ENCODE measurements at places on chromosomes 2 and 18.

- no peak for DNase-seq
Measured at GRCh38 chr2:159553727-159554126, 62.6 kb downstream of the BAZ2B start.

GRCh38 chr18:24731158-24731557, 270.7 kb downstream of the HRH4 start:
- DNase-seq, result no peak

DNA sequence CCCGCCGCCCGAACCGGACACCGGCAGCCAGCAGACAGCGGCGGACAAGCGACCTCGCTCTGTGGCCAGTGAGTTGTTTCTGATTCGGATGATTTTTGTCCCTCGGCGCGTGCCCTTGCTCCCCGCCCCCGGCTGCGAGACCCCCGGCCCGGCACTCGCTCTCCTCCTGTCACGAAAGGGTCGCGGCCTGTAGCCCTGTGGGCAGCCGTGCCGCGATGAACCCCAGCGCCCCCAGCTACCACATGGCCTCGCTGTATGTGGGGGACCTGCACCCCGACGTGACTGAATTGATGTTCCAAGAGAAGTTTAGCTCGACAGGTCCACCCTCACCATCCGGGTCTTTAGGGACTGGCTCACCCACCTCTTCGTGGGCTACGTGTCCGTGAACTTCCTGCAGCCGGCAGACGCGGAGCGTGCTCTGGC, 1257.5 kb upstream of the ACVR2A start:
- DNase-seq, result peak; percentile 14

- DNase-seq, result no peak
Measured at GRCh38 chr18:59266459-59266858, 6.8 kb downstream of the RAX start.

- peak; percentile 97 for DNase-seq
Measured at GRCh38 chr18:48777026-48777743, 173.6 kb downstream of the SMAD7 start.

- no peak for DNase-seq
Measured at GRCh38 chr2:28135324-28135723, 244.8 kb downstream of the BABAM2 start.

GRCh38 chr2:227856697-227857096, 14.7 kb upstream of the DAW1 start:
- no peak for DNase-seq

DNA sequence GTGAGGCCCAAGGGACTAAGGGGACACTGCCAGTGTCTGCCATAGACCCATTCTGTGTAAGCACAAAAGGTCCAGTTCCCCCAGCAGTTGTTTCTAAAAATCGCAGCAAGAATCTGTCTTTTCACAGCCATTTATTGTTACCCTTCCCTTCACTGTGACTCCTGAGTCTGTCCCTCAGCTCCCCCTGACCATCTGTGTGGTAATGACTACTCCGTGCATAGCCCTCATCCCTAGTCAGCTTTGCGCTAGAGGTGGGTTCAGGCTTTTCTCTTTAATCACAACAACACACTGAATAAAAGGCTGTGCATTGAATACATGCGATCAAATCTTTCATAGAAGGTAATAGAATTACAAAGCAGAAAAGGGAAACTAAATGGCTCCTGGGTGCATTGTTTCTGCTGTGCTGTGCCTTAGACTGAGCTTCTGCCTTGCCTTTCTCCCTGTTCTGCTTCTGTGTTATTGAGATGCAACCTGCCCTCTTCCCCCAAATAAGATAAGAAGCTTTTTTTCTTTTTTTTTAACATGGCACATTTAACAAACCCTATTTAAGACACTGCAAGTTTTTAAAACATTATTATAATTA, 836.0 kb upstream of the CDH2 start:
- no peak for DNase-seq

DNA sequence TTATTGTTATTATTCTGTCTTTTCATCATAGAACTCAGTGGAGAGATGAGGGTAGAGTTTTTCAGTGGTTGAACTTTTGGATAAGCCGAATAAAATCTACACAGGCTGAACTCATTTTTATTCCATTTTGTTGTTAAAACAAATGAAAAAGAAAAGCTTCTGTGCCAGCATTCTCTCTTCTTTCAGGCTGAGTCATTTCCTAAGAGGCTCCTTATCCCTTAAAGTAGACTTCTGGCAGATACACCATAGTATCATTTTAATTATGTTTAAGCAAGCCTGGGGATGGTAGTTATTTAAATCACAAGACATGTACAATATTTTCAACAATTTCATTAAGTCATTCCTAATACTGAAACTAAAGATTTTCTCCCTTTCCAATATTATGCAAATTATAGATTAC, 1364.0 kb upstream of the NRXN1 start:
- DNase-seq, result no peak

- DNase-seq, result no peak
Measured at GRCh38 chr18:59939127-59939526, 39.3 kb downstream of the PMAIP1 start.

DNA sequence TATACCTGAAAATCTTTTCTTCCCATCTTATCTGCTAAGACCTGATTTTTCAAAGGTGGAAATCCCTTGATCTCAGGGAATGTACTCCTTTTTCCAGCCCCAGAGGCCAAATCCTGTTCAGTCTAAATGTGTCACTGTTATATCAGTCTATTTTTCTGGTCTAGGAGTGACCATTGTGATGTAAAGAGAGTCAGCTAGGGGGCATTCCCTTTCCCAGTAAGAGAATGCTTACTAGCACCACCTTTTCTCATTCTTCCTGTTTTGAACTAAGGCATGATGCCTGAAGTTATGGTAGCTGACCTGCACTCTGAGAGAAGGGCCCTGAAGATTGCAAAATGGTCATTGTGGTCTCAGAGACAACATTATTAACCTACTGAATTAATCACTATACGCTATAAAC, 124.1 kb upstream of the XIRP2 start:
- DNase-seq, result no peak

DNA sequence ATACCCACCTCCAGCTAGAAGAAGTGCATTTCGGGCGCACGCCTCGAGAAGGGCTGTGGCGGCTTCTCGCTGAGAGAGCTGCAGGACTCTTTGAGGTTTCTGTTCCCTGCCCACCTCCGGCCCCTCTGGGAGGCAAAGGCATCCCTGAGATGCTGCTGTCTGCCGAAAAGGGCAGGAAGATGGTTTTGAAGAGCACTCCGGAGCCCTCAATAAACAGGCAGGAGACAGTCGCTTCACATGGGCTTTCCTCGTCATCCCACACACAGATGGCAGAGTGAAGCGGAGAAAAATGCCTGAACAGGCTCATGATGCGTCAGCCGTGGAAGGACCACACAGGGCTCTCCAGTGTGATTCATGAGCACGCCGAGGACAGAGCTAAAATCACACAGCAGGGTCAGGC, 25.4 kb upstream of the GLI2 start:
- DNase-seq, result no peak

DNA sequence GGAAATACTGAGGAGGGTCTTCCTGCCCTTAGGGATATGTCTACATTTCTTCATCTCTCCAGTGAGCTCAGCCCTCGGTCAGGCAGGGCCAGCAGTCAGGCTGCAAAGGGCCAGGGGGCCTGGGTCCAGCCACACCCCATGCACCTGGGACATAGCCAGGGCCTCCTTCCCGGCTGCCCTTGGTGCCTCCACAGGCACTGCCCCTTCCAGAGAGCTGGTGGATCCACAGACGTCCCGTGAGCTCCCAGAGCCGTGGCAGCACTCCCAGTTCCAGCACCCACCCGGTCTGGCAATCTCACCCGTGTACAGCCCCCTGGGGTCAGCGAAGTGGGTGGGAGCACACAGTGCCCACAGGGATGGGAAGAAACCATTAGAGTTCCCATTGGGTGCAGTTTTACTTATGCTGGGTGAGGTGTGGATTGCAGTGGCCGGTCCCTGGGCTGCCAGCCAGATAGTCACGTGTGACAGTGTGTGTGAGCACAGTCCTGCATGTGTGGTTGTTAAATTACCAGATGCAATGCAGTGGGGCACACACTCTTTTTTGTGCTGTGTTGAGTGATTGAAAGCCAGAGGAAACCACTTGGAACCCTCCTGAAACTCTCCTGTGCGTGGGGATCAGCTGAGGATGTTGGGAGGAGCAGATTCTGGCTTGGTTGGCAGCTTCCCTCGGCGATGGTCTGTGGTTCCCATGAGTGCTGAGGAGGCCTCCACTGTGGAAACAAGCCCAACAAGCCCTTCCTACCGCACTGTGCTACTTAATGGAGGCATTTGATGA, 131.0 kb downstream of the SNTG2 start:
- no peak for DNase-seq

DNA sequence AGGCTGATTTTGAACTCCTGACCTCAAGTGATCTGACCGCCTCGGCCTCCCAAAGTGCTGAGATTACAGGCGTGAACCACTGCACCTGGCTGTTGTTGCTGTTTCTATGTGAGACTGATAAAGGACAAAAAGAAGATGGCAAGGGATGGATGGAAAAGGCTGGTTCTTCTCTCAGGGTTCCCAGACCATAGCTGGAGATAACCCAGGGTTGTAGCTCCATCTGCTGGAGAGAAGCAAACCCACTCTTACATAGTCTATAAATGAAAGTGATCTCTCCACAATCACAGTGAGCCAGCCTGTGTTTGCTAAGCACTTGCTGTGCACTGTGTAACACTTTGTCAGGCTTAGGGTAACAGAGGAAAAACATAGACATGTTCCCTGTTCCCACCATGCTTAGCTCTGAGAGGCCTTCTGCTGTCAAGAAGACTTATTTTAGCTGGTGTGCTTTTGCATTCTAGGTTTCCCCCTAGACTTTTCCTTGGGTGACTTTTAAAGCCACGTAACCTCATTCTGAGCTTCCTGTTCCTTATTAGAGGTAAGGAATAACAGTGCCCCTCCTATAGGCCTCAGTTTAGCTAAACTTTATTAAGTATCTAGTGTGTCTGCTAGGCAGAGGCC, 49.7 kb downstream of the LIMS1 start:
- DNase-seq, result peak; percentile 70

Measured in D341Med (cell line).